Hematopoietic multipotent progenitor cell treated with erythropoietin and hydrocortisone succinate and interleukin-3 and kit ligand, for 6 days (in vitro differentiated cells): ENCODE measurements at places on chromosomes 1 and 21.

DNA sequence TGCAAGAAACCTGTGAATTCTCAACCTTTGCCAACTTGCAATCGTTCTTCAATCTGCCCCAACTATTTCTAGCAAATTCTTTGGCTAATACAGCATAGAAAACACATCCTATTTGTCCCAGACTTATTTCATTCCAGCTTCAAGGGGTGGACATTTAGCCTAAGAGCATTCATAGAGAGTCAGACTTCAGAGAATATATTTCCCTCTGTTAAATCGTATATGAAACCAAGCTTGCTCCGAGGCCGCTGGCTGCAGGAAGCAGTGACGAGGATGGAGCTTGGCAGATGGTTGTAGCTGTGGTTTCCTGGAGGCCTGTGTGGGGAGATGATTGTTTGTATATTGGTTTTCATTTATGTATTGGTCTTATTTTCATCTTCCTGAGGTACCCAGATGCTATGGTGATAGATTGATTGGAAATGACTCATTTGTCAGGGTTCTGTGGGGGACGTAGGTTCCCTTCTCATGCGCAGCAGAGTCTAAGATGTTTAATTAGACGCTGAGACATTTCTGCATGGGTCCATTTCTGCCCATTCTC is 26.1 kb downstream of the MAN1C1 start:
- peak; percentile 63 for DNase-seq

DNA sequence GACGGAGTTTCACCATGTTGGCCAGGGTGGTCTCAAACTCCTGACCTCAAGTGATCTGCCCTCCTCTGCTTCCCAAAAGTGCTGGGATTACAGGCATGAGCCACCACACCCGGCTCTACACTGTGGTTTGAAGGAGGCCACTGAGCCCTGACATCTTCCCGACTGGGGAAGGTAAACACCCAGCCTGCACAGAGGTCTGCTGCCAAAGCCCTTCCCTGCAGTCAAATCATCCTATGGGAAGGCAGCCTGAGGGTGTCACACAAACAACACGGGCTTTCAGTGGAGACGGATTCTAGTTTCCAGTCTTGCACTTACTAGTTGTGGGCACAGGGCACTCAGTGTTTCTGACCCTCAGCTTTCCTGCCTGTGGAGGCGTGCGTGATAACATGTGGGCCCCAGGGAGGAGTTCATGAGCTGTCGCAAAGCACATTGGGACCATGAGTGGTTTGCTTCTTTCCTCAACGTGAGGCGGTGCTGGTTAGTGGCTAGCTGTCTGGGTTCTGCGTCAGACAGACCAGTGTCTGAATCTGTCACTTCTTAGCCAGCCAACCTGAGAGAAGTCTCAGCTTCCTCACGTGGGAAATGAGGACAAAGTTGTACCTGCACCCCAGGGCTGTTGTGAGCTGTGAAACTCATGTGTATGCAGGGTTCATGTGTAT is 21.5 kb upstream of the OPRD1 start:
- no peak for DNase-seq

GRCh38 chr1:108551137-108551862 is 8.6 kb upstream of the EEIG2 start:
- DNase-seq, result no peak

DNA sequence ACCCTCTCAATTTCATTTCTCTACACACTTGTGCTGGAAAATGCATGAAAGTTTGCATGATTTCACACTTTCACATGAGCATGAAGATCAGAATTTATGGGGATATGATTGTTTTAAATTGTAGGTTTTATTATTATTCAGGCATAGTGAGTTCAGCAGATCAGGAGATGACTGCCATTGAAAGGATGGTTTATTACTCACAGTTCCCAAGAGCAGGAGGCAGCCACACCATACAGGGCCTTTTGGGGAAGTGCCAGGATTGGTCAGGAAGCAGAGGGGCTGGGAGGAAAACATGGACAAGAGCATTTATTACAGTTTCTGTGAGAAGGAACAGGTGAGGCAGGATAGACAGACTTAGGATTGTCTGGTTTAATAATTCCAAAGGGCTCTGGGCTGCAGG is 114.6 kb upstream of the KCNJ15 start:
- no peak for DNase-seq

DNA sequence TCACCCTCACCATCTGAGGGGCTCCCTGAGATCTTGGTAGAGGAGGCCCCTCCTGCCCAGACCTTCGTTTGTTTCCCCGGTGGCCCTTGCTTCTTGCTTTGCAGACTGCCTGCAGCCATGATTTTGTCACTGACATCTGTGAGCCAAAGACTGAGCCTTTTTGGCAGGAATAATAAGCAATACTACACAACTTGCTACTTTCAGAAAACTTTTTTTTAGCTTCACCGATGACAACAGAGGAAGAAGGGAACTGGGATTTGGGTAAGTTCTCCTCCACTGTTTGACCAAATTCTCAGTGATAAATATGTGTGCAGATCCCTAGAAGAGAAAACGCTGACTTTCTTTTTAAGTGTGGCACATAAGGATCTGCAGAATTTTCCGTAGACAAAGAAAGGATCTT is 11.7 kb upstream of the CD101 start:
- no peak for DNase-seq

DNA sequence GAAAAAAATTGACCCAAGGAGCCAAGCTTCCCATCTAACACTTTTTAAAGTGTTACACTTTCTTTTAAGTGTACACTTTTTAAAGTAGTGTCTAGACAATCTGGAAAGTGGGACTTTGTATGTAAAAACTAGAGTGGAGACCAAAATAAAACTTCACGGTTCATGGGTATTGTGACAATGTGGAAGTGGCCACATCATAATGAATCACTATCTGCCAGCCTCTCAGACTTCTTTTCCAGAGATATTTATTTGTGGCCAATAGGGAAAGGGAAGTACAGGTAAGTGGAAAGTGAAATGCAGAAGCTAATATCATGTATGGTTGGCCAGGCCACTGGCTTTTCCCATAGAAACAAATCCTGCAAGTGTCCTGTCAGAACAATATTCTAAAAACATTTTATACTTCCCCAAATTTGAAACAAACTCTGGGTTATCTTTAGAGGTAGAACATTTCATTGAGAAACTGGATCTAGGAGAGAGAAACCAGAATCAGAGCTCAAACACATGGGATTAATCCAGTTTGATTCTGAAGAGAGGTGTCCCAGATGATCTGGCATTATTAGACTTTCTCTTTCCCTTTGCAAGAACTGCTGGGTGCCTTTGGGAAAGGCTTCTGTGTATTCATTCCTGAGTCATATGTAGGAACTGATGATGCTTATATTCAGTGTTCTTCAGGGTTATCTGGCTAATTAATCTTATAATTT is 2.0 kb downstream of the TNFSF18 start:
- no peak for DNase-seq

DNA sequence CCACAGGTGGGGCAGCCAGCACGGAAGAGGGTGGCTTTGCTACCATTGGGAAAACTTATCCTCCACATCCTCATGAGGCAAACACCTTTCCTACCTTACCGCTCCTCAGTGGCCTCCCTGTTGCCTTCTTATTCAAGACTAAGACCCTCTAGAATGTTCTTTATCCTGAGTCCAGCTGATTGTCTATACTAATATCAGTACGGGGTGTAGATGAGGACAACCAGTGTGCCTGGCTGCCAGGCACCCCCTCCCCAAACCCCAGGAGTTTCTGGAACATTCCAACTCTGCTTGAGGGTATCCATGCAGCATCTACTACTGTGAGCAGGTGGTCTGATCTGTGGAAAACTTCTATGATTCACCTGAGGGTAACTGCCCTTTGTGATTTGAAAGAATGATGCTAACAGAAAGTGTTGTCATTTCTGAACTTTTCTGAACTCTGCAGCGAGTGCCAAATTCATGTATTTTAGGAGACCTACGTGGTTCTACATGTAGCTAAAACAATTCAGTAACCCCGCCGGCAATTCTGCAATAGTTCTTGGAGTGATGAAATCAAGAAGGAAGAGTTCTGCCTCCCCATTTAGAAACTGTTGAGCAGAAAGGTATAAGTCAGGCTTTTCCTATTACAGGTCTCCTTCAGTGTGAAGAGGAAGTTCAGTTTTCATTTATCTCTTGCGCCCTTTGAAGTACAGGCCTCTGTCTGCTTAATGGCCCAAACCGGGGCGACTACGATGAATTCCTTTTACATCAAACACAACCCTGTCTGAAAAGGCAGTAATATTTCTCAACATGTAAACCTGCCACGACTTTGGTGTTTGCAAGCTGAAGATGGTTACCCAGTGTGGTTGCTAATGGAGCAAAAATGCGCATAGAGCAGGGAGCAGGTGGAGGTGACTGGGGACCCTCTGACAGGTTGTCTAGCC is 80.4 kb downstream of the RUNX1 start:
- no peak for DNase-seq

- no peak for DNase-seq
These were observed 21.2 kb upstream of the DIP2A start for GRCh38 chr21:46437511-46437910.
